ENCODE measurements at places on chromosomes 13 and 19.
A peak's percentile ranks its signal among the peaks of the same experiment; 100 is the strongest.

DNA sequence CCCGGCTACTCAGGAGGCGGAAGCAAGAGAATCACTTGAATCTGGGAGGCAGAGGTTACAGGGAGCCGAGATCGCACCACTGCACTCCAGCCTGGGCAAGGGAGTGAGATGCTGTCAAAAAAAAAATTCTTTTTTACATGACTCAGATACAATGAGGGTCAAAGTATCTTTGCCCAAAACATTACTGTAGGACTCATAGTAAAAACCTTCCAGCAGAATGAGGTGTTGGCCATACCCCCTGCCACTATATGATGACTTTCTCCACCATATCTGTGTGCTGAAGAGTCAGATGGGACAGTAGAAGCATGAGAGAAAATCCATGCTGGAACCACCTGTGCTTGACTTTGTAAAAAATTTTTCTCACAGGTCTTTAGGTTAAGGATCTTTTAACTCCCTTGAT is 86.7 kb downstream of the COL4A2 start:
- DNase-seq = no peak

GRCh38 chr19:13092606-13093235 is 9.9 kb downstream of the LYL1 start:
- DNase-seq = no peak

DNA sequence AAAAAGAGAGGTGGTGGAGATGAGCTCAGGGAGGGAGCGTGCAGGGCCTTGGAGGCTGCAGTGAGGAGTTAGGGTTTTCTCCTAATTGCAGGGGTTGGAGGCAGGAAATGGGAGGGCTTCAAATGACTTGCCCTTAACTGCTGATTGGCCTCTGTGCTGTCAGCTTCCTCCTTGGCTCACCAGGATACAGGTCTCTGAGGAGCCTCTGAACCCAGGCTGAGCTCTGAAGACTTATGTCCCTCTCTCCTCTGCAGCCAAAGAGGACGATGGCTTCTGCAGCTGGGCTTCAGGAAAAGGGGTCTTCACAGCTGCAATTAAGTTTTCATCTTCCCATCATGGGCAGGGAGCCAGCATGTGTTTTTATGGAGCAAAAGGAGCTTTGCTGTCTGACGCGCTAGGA is 6.7 kb upstream of the RANBP3 start:
- DNase-seq = peak; percentile 21

DNA sequence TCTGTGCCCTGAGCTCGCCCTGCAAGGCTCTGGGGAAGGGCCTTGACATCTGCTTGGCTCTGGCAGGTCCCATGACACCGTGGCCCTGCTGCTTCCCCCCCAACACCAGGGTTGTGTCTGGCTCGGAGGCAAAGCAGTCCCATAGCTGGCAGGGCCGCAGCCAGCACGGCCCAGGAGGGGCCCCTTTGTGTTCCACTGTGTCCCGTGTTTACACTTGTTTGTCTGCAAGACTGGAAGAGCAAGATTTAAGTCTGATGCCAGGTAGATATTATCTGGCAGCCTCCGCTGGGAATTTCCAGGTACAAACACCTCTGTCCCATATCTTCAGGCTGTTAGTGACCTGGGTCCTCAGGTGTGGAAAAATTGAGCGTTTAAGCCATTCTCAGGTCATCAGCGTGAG is 44.3 kb downstream of the MCF2L start:
- DNase-seq = no peak

DNA sequence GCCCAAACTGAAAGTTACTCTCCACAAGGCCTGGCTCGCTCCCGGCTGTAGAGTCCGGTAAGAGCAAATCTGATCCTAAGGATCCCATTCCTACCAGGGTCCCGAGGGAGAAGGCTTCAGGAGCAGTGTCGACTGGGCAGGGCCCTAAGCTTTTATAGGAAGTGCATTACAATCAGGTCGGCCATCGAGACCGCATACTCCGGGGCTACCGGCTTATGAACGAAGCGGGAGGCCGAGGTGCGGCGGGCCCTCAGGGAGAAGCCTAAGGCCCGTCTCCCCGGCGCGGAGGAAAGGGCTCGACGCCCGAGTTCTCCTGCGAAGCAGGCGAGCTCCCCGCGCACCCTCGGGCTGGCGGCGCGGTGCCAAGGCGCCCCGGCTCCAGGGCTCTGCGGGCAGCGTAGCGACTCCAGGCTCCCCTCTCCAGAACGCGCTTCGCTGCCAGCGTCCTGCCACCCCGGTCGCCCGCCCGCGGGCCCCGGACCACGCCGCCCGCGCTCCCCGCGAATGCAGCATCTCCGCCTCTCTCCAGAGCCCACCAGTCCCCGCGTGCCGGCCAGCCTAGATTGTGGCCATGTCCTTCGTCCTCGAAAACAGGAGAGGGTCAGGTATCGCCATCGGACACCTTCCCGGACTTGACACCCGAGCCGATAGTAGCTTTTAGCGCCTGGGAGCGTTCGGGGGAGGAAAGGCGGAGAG is 1.4 kb downstream of the EFNB2 start:
- DNase-seq = peak; percentile 46

GRCh38 chr19:19997656-19998268 is 41.5 kb downstream of the ZNF682 start:
- DNase-seq = no peak

DNA sequence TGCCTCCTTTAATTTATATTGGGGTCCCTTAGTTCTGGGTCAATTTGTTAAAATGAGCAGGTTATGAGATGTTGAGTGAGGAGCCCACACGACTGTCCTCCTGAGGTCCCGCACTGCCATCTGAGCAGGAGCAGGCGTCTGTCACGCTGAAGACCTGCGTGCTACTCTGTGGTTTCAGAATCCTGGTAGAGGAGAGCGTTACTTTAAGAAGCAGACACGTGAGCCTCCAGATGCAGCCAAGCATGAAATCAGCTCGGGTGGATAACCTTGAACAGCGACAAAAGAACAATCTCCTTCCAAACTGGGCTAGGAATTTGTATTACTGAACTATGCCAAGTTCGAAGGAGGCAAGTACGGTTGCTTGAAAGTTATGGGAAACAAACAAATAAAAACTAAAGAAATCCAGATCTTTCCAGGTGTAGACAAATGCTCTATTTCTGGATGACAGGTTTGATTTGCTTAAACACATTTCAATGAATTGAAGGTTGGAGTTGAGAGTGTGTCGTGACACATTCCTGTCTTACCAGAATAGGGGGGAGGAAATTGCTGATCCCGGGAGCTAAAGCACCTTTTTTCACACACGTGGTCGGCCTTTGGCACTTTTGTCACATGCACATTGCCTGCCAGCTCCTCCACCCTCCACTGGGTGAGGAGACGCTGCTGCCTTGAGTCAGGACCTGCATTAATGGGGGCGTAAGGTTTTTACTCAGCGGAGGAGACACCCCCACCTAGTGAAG is 945.5 kb upstream of the SLC10A2 start:
- no peak for DNase-seq

DNA sequence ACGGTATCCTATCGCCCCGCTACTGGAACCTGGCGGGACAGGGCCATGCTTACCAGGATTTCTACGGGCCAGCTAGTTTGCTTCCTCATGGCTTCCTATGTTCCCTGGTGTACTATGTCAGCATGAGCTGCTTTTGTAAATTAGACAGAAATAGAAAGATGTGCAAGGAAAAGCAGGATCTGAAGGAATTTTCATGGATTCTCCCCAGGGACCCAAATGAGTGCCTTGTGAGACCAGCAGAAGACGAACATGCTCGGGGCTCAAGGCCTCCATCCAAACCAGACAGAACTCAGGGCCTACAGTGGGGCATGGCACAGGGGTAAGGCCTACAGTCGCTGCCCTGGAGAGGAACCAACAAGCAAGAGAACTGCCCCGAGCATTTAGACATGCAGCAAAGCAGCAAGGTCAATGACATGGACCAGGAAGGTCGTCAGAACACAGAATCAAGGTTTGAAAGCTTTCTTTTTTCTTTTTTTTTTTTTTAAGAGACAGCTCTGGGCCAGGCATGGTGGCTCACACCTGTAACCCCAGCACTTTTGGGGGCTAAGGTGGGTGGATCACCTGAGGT is 17.3 kb downstream of the EPS15L1 start:
- DNase-seq = no peak

- DNase-seq = no peak
These were observed 8.7 kb downstream of the ATP12A start for GRCh38 chr13:24688950-24689349.

GRCh38 chr13:36072152-36072935 is 58.8 kb downstream of the DCLK1 start:
- no peak for DNase-seq

GRCh38 chr19:31380854-31381253 is 31.6 kb upstream of the TSHZ3 start:
- DNase-seq = no peak

DNA sequence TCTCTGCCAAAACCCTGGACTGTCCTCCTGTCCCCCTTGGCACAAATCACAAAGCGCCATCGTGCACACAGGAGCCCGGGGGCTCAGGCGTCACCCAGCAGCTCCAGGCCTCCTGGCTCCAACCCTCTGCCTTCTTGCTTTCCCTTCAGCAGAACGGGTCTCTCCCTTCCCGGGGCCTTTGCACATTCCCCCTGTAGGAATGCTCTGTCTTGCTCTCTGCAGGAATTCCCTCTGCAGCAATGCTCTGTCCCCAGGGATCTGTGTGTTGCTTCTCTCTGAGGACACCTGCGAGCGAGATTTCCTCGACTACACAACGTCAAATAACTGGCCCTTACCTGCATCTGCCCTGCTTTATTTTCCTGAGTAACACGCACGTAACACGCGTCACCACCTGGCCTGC is 13.3 kb upstream of the RASA3 start:
- DNase-seq = no peak

- no peak for DNase-seq
These were observed 3.0 kb upstream of the NCCRP1 start for GRCh38 chr19:39193803-39194202.

DNA sequence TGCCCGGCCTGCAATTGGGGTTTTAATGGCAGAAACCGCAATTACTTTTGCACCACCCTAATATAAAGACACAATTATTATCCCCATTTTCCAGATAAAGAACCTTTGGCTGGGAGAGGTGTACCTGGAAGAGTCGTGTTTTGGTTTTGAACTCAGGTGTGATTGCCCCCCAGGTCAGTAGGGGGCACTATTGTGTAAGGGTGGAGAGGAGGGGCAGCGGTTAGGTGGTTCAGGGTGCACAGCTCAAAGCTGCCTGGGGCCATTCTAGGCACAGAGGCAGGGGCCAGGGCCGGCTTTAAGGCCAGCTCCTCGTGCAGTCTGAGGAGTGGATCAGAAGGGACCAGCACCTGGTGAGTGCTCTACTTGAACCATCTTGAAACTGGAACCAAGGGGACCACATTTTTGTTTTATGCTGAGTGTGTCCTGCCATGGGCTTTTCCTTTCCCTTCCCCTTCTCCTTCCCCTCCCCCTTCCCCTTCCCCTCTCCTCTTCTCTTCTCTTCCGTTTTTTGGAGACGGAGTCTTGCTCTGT is 5.8 kb upstream of the FCGRT start:
- DNase-seq = peak; percentile 36

DNA sequence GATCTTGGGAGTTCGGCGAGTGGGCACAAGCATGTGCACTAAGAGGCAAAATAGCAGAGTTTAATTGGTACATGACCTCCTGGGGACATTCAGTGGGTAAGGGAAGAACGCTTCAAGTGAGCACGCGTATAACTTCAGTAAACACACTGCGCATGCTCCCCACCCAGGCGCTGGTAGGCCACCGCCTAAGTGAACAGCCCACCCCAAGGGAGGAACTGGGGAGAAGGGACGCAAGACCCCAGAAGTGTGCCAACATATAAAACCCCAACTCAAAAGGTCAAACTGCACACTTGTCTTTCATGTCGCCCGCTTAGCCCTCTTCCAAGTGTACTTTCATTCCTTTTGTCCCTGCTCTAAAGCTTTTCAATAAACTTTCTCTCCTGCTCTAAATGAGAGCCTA is 10.5 kb upstream of the NTN5 start:
- DNase-seq = no peak

GRCh38 chr19:7729211-7729610 is 2.7 kb downstream of the CLEC4G start:
- DNase-seq = no peak

- DNase-seq = peak; percentile 21
These were observed 35.4 kb downstream of the ZNF787 start for GRCh38 chr19:56085571-56086275.

DNA sequence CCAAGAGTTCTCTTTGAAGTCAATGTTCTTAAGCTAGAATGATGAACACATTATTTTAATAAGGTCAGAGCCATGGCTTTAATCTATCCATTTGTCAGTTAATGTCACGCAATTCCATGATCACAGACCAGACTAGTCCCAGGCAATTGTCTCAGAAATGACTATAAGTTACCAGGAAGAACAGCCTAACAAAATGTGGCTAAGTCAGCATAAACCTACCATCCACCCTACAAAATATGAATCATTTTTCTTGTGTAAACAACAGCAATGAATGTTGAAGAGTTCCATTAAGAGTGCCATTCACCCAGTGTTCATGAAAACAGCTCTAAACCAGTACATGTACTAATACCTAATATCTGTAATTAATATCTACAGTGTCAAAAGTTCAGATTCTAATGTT is 127.5 kb downstream of the KCTD12 start:
- no peak for DNase-seq

DNA sequence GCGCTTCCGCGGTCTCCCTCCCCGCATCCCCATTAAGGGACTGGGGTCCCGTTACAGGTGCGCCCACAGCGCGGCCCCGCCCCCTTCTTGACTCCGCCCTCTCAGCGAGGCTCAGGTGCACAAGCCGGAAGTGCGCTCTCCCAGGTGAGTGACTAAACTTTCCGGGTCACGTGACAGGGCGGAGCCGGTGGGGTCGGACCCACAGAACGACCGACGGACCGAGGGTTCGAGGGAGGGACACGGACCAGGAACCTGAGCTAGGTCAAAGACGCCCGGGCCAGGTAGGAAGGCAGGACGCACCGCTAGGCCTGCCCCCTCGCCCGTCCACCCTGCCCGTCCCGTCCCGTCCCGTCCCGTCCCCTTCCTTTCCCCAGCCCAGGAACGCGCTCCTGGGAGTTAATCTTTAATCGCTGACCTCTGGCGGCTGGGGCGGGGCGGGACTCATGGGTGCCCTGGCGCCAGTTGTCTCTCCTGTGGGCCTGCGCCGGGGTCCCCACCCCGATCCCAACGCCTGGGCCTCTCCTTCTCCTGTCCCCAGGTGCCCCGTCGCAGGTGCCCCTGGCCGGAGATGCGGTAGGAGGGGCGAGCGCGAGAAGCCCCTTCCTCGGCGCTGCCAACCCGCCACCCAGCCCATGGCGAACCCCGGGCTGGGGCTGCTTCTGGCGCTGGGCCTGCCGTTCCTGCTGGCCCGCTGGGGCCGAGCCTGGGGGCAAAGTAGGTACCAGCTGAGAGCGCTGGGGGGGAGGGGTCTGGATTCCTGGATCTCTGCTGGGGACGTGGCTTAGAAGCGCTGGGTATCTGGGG is at the start of gene CRB3:
TSS of gene CRB3 (plus strand) at position 202 of the 804 bp plus-strand sequence. CDS start at position 633, 431 bp downstream.
- no peak for DNase-seq

DNA sequence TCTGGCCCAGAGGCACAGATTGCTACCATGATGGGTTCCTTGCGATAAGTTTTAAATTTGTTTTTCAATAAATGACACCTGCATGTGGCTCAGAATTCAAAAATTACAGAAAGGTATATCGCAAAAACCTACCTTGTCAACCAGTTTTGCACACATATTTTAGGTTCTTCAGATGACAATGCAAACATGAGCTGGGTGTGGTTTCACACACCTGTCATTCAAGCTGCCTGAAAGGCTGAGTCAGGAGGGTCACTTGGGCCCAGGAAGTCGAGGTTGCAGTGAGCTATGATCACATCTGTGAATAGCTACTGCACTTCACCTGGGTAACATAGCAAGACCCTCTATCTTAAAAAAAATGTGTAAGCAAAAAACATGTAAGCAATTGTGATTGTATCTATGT is 56.1 kb downstream of the DNM2 start:
- DNase-seq = no peak

GRCh38 chr19:55258476-55258827 is 365 bp downstream of the PPP6R1 start:
- no peak for DNase-seq

GRCh38 chr19:35693835-35694599 is 10.3 kb upstream of the ZBTB32 start:
- peak; percentile 63 for DNase-seq

Measured in NCI-H226 (cell line).